Endothelial cell of coronary artery (primary cell): ENCODE measurements at places on chromosomes 3 and 15. TPM values are rescaled to one million over a fixed set of nuclear protein-coding genes. Genes with fewer than 3 reads are reported as not detected.

RARRES1 gene
- total RNA-seq, result 0.81 and 4.2 TPM in 2 replicates

SKOR1 gene
- total RNA-seq, result under 0.01 and 0.09 TPM in 2 replicates

LIPH gene
- total RNA-seq, result under 0.01 and 2.5 TPM in 2 replicates

CHRNA7 gene
- total RNA-seq, result 0.56 and 1.8 TPM in 2 replicates

LYSMD2 gene
- total RNA-seq, result 7.3 and 8.7 TPM in 2 replicates

STIMATE gene
- total RNA-seq, result 11.2 and 12.4 TPM in 2 replicates
